ENCODE measurements at places on chromosomes 7 and 10. TPM values are rescaled to one million over a fixed set of nuclear protein-coding genes. Genes with fewer than 3 reads are reported as not detected.

DNA sequence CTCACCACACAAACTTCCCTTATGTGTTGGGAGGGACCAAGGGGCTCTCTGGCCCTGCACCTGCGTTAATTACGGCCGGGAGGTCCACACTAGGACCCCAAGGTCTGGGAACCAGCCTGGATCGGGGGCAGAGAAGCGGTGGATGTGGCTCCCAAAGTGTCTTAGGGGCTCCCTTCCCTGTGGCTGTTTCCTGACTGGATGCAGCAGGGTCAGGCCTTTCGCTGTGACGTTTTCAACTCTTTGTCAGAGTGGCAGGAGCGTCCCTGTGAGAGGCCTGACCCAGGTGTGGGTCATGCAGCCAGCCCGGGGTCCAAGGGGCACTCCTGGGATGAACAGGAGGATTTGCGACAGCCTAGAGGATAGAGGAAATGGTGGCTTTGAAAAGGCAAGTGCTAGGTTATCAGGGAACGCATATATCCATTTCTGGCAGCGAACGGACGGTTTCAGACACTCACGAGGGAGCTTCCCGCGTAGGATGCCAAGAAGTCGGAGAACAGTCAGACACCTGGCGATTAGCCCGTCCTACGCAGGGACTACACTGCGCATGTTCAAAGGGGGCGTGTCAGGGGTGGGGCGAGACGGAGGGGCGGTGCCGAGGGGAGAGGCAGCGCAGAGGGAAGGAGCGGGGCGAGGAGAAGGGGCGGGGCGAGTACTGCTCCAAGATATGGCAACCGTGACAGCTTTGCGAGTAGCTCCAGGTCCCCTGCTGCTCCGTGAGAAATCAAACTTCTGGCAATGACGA is 46.2 kb upstream of the ZNF716 start:
- peaks cover 13% of the 10 kb centered on the region for H3K36me3 ChIP-seq
- no peak for DNase-seq
- H3K27ac ChIP-seq, result no peak overlapping the region
- H3K27me3 ChIP-seq, result no peaks in the 10 kb centered on the region

Gene LMOD2
- total RNA-seq, result not detected

- DNase-seq, result peak; percentile 73
- no peaks in the 10 kb centered on the region for H3K27me3 ChIP-seq
- no peak overlapping the region for H3K4me3 ChIP-seq
- peaks cover 2% of the 10 kb centered on the region for H3K36me3 ChIP-seq
- H3K4me1 ChIP-seq, result no peaks in the 10 kb centered on the region
- no peak overlapping the region for H3K27ac ChIP-seq
Measured at GRCh38 chr7:37198906-37199485, 249.7 kb downstream of the ELMO1 start.

Gene GPR22
- not detected for total RNA-seq

Gene SFXN2
- total RNA-seq, result 32.7 TPM

Gene COMMD3
- total RNA-seq, result 2.4 TPM

GRCh38 chr7:103127006-103127405 is 21.9 kb downstream of the NAPEPLD start:
- no peaks in the 10 kb centered on the region for H3K4me1 ChIP-seq
- H3K27me3 ChIP-seq, result no peaks in the 10 kb centered on the region
- no peak overlapping the region for H3K27ac ChIP-seq

Gene CLRN3
- not detected for total RNA-seq
